ENCODE measurements at places on chromosomes 12 and 14.

DNA sequence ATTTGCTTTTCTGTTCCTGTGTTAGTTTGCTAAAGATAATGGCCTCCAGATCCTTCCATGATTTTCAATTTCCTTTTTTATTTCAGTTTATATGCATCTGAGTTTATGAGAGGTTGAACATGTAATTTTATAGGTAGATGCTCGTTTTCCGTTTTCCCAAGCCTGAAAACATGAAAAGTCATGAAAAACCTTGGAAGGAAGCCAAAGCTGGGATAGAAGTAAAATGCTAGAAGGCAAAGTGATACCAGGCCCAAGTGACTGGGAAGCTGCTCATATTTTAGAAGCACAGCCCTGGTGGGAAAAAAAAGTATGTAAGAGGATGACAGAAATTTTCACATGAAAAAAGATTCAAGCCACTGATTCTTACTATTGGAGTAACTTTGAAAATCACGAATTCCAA is 290.8 kb downstream of the PRKD1 start:
- no peak overlapping the region for H3K4me3 ChIP-seq
- H3K4me1 ChIP-seq, result no peaks in the 10 kb centered on the region
- DNase-seq, result no peak
- H3K27me3 ChIP-seq, result no peaks in the 10 kb centered on the region

DNA sequence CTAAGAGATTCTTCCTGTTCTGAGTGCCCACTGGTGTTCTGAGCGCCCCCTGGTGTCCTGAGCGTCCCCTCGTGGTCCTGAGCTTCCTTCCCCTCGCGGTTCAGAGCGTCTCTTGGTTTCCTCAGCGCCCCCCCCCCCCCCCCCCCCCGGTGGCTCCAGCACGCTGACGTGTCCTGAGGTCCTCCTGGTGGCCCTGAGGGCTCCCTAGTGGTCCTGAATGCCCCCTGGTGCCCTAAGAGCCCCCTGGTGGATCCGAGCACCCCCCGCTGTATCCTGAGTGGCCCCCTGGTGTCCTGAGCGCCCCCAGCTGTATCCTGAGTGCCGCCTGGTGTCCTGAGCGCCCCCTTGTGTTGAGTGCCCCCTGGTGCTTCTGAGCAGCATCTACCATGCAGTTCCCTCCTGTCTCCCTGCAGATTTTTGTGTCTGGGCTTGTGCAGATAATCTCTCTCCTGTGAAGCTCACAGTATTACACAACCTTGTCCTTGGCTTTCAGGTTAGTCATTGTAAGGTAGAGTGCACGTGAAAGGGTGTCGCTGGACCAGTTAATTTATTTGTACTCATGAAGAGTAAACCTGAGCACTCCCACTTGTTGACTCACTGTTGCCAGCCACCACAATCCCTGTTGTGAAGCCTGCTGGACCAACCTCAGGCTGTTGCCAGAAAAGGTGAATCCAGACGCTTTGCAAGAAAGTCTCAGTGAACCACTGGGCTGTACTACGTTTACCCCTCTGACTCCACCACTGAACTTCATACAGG is 1168.4 kb downstream of the TMEM121 start:
- peaks cover 8% of the 10 kb centered on the region for H3K27me3 ChIP-seq
- no peak for DNase-seq
- H3K27ac ChIP-seq, result no peak overlapping the region
- peaks cover 10% of the 10 kb centered on the region for H3K36me3 ChIP-seq
- no peak overlapping the region for H3K4me3 ChIP-seq
- H3K4me1 ChIP-seq, result no peaks in the 10 kb centered on the region

DNA sequence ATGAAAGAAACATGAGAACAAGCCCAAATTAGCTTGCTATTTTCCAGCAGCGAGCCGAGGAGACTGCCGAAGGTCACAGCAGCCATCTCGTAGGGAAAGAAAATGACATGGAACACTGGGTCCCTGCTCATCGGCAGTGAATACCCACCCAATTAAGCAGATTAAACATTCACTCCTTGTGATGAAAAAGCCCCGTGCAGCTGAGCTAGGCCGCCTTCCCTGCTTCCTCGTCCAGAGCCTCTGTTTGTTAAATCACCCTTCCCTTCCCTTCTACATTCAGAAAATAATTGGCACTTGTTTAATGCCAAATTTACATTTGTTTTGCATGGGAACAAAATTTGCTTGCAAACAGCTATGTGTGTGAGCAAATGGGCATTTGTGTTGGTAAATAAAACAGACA is 342.5 kb downstream of the RMST start:
- DNase-seq, result no peak
- no peak overlapping the region for H3K27ac ChIP-seq
- H3K27me3 ChIP-seq, result no peaks in the 10 kb centered on the region
- peaks cover 3% of the 10 kb centered on the region for H3K4me1 ChIP-seq
- no peak overlapping the region for H3K4me3 ChIP-seq

DNA sequence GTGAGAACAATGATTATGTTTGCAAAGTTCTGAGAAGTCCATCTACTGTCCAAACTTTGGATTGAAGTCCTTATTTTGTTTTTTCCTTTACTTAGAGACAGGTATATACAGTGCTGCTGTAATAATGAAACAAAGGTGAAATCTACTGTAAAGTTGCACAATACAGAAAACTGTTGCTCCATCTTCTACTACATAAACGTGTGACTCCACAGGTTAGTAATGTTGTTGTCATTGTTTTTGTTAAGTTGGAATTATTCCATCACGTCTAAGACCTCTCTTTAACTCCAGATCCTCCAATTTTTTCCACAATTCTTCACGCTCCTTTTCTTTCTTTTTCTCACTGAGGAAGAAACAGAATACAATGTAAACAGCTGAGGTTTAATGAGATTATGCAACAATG is 57.0 kb upstream of the GPHB5 start:
- no peak for DNase-seq
- H3K36me3 ChIP-seq, result no peaks in the 10 kb centered on the region
- no peak overlapping the region for H3K27ac ChIP-seq
- peaks cover 1% of the 10 kb centered on the region for H3K27me3 ChIP-seq

- no peak overlapping the region for H3K4me3 ChIP-seq
- H3K27ac ChIP-seq, result no peak overlapping the region
- peaks cover 13% of the 10 kb centered on the region for H3K27me3 ChIP-seq
Measured at GRCh38 chr14:89163031-89163636, 253.9 kb downstream of the FOXN3 start.

DNA sequence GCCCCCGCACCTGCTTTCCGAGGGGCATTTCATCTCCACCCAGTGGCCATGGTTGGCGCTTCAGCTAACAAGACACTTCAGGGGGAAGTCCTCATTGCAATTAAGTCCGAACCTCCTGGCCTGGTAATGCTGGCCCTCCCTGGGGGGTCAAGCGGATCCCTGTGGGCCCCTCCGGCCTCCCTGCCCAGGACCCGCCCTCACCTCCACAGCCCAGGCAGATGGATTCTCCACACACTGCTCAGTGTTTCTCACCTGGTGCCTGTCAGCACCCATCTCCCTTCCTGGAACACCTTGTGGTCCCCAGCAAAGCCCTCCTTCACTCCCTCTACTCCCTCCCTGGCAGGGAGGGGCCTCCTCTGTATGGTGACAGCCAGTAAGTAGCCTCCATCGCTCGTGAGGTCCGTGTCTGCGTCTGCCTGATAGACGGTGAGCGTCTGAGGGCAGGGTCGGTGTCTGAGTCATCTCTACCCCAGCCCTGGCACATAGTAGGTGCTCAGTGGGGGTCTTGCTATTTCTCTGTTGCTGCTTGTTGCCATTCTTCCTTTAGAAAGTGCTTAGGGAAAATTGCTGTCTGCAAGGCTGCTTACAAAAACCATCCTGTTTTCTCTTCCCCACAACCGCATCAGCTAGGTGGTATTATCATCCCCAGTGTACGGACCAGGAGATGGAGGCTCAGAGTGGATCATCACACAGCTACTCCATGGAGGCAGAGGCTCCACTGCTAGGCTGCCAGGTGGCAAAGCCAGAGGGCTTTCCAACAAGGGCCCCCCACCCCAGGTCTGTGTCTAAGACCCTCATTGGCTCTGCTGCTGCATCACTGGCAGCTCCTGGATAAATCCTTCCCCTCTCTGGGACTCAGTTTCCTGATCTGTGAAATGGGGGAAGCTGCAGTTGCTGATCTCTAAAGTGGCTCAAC is 39.7 kb upstream of the EML1 start:
- no peaks in the 10 kb centered on the region for H3K36me3 ChIP-seq
- peaks cover 7% of the 10 kb centered on the region for H3K27me3 ChIP-seq
- H3K4me1 ChIP-seq, result peaks cover 11% of the 10 kb centered on the region
- H3K4me3 ChIP-seq, result no peak overlapping the region
- no peak for DNase-seq
- no peak overlapping the region for H3K27ac ChIP-seq

DNA sequence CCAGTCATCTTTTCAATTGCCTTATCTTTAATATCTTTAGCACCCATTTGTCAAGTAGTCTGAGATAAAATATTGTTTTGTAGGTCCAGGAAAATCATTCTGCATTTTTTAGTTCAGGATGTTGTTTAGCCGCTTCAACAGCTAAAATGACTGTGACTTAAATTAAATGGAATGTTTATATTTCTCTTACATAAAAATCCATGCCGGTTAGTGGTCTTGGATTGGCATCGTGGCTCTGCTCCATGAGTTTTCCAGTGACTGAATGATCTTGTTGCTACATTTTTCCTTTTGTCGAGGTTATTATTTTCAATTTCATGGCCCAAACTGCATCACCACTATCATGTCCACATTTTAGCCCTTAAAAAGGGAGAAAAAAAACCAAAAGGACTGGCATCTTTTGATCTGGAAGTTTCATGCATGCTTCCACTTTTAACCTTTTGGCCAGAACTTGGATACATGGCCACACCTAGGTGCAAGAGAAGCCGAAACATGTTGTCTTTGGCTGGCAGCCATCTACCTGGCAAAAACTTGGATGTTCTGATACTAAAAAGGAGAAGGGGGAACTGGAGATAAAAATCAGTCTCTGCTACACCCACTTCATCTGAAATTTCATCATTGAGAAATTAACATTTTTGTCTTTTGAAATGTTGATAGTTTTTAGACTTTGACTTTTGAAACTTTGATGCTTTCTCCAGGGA is 142.4 kb downstream of the OTOGL start:
- H3K27me3 ChIP-seq, result no peaks in the 10 kb centered on the region
- DNase-seq, result no peak
- H3K4me1 ChIP-seq, result no peaks in the 10 kb centered on the region
- H3K27ac ChIP-seq, result no peak overlapping the region

- H3K27ac ChIP-seq, result no peak overlapping the region
- no peak overlapping the region for H3K4me3 ChIP-seq
- H3K4me1 ChIP-seq, result peaks cover 5% of the 10 kb centered on the region
- no peaks in the 10 kb centered on the region for H3K27me3 ChIP-seq
- no peaks in the 10 kb centered on the region for H3K36me3 ChIP-seq
Measured at GRCh38 chr12:31207799-31208465, 118.0 kb downstream of the SINHCAF start.

DNA sequence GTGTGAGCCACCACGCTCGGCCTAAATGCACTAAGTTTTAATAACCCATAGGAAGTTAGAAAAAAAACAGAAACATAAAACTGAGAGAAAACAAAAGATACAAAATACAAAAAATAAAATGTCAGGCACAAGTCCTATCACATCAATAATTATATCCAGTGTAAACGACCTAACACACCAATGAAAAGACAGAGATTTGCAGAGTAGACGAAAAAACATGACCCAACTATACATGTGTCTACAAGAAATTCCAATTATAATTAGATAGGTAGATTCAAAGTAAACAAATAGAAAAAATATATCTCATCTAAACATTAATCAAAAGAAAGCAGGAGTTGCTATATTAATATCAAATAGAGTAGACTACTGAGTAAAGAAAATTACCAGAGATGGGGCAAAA is 69.4 kb upstream of the NUDT4 start:
- DNase-seq, result no peak
- H3K4me1 ChIP-seq, result no peaks in the 10 kb centered on the region
- H3K4me3 ChIP-seq, result no peak overlapping the region
- no peaks in the 10 kb centered on the region for H3K27me3 ChIP-seq

DNA sequence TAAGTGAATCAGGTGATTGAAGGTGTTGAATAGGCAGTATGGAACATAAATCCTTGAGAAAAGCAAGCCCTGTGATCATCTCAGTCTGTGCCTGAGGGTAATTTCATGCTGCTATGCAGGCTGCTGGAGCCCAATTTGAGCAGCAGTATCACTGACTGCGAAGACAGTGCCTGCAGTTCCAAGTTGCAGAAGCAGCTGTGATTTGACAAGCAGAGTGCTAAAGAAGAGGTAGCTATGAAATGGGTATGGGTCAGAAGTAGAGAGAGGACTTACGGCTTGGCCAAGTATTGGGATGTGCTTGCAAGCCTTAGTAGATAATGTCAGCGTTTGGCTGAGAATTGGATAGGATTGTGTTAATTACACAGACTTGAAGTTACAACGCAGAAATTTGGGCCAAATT is 22.5 kb downstream of the PIK3C2G start:
- no peak overlapping the region for H3K27ac ChIP-seq
- H3K36me3 ChIP-seq, result no peaks in the 10 kb centered on the region
- no peak overlapping the region for H3K4me3 ChIP-seq
- no peak for DNase-seq
- peaks cover 7% of the 10 kb centered on the region for H3K4me1 ChIP-seq

GRCh38 chr12:104986022-104986941 is at the start of gene NOPCHAP1:
NOPCHAP1 (plus strand) TSS chr12:104986316; CDS start chr12:104986353, 37 bp downstream.
- no peaks in the 10 kb centered on the region for H3K27me3 ChIP-seq
- peaks cover 6% of the 10 kb centered on the region for H3K4me1 ChIP-seq
- DNase-seq, result peak; percentile 97
- H3K36me3 ChIP-seq, result no peaks in the 10 kb centered on the region
- H3K27ac ChIP-seq, result peak within 1 kb of the TSS; percentile 55
- peak within 1 kb of the TSS; percentile 87 for H3K4me3 ChIP-seq

GRCh38 chr14:45359746-45360145 is 106.7 kb upstream of the MIS18BP1 start:
- no peaks in the 10 kb centered on the region for H3K4me1 ChIP-seq
- H3K4me3 ChIP-seq, result no peak overlapping the region
- no peak overlapping the region for H3K27ac ChIP-seq
- no peaks in the 10 kb centered on the region for H3K36me3 ChIP-seq
